ENCODE measurements at places on chromosomes 6 and 20.
A peak's percentile ranks its signal among the peaks of the same experiment; 100 is the strongest.

DNA sequence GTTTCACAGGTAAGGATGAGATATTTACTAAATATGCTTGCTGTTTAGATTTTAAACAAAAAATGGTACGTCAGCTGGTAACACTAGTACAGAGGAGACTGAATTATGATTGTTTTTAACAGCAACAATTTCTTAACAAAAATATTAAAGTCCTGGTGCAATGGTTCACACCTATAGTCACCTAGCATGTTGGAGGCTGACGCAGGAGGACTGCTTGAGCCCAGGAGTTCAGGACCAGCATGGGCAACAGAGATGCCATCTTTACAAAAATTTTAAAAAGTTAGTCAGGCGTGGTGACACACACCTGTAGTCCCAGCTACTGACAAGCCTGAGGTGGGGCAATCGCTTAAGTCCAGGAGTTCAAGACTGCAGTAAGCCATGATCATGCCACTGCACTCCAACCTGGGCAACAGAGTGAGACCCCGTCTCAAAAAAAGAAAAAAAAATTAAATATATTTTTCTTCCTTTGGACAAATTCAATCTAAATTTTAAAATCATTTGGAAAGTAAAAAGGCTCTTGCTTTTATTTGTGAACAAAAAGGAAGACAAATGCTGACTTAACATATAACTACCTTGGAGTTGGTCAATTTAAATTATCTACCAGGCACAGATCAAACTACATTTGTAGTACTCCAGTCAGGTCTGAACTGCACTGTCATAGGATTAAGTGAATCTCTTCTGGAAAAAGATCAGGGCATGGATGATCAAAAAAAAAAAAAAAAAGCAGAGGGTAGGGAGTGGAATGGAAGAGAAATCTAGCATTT is 38.2 kb upstream of the RUNX2 start:
- no peak for DNase-seq

- no peak for DNase-seq
These were observed 34.2 kb upstream of the FRMD1 start for GRCh38 chr6:168113226-168113625.

DNA sequence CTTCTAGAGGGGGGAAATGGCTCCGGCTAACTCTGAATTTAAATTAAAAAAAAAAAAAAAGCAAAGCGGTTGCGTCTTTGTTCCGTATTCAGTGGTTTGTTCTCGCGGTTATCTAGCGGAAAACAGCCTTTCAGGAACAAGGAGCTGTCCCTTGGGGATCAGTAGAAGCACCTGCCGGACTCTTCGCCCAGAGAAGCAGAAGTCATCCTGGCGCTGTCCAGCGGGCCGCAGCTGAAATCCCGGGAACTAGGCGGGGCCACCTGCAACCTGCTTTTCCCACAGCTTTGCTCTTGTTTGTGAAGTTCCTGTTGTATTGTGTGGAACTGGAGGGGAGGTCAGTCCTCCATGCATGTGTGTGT is 43.9 kb upstream of the GJE1 start:
- peak; percentile 6 for DNase-seq

GRCh38 chr6:83114164-83114563 is 46.7 kb downstream of the DOP1A start:
- DNase-seq: no peak

DNA sequence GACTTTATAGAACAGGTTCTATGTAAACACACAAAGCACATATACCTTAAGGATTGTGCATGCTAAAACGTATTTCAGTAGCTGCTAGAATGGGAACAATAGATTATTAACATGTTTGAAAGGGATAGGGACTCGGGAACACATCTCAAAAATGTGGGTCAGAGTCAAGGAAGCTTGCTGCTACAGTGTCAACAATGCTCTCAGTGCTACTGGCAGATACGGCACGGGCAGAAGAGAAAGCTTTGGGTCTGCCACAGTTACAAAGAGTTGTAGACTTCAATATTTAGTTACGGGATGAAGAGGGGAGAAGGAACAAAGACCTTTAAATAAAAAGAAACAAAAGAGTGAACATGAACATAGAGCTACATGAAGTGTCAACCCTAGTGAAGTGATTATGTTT is 170.5 kb downstream of the BACH2 start:
- no peak for DNase-seq

GRCh38 chr6:84601366-84601765 is 163.0 kb downstream of the TBX18 start:
- DNase-seq: no peak

DNA sequence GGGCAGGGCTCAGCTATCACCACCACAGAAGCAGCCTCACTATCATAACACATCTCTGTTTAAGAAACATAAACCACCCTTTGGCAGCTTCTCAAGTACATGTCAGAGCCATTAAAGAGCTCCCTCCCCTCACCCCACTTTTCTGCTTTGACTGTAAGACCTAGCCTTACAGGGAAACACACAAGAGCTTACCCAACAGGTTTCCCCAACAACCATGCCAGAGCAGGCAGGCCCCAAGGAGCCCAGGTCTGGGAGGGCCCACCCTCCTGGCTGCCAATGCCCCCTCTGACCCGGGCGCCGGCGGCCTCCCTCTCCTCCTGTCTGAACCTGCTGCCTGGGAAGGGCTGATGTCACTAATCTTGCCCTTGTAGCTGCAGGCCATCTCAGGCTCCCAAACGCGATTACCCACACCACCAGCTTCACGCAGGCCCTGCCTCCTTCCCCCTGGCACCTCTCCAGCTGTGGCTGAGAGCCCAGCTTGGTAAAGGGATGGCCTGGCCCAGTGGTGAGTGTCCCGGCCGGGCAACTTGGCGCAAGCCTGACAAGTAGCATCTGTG is 402.0 kb downstream of the MAFB start:
- no peak for DNase-seq

DNA sequence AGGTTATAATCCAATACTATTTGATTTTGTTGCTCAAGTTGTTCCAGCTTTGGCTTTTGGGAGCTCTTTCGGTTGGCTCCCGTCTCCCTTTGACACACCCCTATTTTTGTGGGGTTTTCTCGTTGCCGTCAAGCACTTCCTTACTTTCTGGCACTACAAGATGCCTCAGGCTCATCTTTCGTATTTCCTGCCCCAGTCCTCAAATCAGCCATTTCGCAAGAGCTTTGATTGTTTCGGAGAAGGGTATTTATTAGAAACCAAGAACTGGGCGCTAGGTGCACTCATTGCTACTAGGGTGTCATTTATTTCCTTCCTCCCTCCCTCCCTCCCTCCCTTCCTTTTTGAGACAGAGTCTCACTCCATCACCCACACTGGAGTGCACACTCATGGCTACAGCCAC is 13.3 kb upstream of the SOX12 start:
- no peak for DNase-seq

DNA sequence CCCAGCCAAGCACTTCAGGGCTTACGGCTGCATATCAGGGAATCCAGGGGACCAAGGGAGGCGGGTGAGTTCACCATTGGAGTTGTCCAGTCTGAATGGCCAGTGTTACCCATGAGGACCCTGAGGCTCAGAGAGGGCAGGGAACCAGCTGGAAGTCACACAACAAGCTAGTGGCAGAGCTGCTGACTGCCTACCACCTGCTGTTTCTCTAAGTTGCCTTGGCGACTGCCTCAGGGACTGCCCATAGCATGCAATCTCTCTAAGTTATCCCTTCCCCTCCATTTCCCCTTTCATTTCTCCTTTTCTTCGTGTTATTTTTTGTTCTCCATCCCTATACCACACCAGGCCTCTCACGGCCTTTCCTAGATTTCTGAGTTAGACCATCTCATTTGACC is 71.8 kb upstream of the SIRPA start:
- DNase-seq: no peak

GRCh38 chr6:10800810-10801209 is 37.5 kb downstream of the MAK start:
- no peak for DNase-seq

DNA sequence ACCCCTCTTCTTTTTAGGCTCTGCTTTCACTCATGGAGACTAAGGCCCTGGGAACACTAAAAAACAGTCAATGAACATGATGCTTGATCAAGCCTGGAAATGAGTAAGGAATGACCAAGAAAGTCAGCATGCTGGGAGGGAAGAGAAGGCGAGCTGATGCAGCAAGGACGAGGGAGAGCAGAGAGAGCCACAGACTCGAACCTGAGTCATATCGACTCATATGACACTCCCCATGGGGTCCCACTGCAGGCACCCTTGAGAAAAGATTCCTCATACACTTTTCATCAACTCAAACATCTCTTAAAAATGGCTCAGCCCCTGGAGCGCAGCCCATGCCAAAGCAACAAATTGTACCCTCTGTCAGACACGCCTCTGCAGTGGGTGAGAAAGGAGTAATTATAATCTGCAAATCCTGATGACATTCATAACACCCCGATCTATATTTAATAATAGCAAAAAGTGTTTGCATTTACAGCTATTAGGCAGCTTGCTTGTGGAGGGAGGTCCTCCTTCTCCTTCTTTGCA is 127.2 kb downstream of the F13A1 start:
- DNase-seq: no peak

GRCh38 chr6:17103715-17104114 is 1.9 kb downstream of the STMND1 start:
- no peak for DNase-seq

DNA sequence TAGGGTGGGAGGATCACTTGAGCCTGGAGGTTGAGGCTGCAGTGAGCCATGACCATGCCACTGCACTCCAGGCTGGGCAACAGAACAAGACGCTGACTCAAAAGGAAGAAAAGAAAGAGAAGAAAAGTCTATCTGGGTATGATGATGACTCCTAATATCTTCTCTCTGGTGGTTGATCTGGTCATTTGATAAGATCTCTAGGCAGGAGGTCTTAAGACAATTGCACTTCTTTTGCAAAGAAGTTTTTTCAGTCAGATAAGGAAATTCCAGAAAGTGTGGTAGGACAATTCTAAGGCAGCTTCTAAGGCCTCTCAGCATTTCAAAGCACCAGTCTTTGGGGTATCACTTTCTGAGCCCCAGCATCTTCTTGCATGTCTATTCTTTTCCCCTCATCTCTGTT is 7.7 kb upstream of the AIF1 start:
- no peak for DNase-seq

GRCh38 chr6:41921712-41921998 is 356 bp downstream of the BYSL start:
- peak; percentile 27 for DNase-seq

- DNase-seq: no peak
These were observed 102.4 kb downstream of the QKI start for GRCh38 chr6:163516908-163517307.

- no peak for DNase-seq
These were observed 465.0 kb upstream of the GJE1 start for GRCh38 chr6:141667580-141668309.

GRCh38 chr20:50056951-50057713 is 55.8 kb downstream of the UBE2V1 start:
- DNase-seq: no peak

- DNase-seq: no peak
These were observed 129.9 kb downstream of the MRPL14 start for GRCh38 chr6:43997345-43997677.
